Activated effector memory CD4-positive, alpha-beta T cell treated with anti-CD3 and anti-CD28 coated beads, Interleukin-2, amount 50 U/mL, for 16 hours (primary cell): ENCODE measurements at places on chromosomes 6 and 20.

GRCh38 chr6:110233770-110234374 is 53.6 kb downstream of the CDC40 start:
- DNase-seq, result no peak

- no peak for DNase-seq
These were observed 37.8 kb upstream of the THEMIS start for GRCh38 chr6:127938701-127939100.

GRCh38 chr6:16437095-16437494 is 198.7 kb downstream of the GMPR start:
- DNase-seq, result peak; percentile 82

DNA sequence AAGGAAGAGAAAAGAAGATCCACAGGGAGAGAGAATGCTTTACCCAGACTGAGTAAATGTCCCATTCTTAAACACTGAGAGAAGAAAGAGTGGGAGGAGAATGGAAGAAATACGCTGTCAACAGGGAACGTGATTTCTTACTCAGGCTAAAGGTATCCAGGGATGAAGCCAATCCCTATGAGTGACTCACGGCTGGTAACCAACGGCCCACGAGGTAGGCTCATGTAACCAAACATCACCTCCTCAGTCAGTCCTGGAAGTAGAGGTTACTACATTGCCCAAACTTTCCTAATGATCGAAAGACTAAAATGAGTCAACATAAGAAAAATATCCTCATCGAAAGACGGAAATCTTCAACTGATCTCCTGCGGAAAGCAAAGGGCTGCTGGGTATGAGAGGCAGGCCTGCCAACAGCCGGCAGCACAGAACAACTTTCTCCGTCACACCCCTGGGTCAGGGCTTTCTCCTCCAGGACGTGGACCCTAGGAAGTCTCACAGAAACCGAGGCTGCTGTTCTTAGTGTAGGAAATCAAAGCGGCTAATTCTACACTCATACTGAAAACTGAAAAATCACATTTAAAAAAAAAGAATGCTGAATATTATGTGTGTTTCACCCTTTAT is 292.6 kb downstream of the GMDS start:
- no peak for DNase-seq

GRCh38 chr6:49764571-49765236 is 20.5 kb upstream of the CRISP3 start:
- no peak for DNase-seq

- DNase-seq, result no peak
These were observed 95.7 kb downstream of the SHLD1 start for GRCh38 chr20:5845681-5846615.

DNA sequence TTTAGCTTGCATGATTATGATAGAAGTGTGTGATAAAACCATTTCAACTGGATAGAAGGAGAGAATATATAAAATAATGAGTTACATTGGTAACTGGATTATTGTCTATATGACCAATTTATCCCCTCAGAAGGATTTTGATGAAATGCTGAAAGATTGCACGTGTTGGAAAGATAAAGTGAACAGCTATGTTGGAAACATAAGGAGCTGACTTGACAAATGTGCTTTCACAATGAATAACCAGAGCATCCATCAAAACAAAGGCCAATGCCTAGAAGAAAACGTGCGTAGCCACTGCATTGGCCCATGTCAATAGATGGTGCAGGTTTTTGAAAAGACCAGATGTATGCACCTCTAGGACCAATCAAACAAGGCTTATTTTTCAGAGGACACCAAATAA is 168.8 kb downstream of the TMEM200A start:
- no peak for DNase-seq

- DNase-seq, result no peak
These were observed 420.4 kb upstream of the OPRM1 start for GRCh38 chr6:153618371-153619322.

- DNase-seq, result no peak
These were observed 57.6 kb upstream of the EYA2 start for GRCh38 chr20:46837083-46837482.

GRCh38 chr6:92050216-92050615 is 1369.1 kb downstream of the EPHA7 start:
- DNase-seq, result no peak

GRCh38 chr6:110188791-110189190 is 8.6 kb downstream of the CDC40 start:
- DNase-seq, result no peak

- no peak for DNase-seq
These were observed 71.1 kb downstream of the ZDHHC14 start for GRCh38 chr6:157452096-157452495.

- peak; percentile 88 for DNase-seq
These were observed at the start of gene NECAB3 for GRCh38 chr20:33674294-33675135. TSS of gene NECAB3 (minus strand) at chr20:33674428. CDS start at chr20:33674352, 76 bp downstream.

GRCh38 chr6:37251211-37251780 is 6.3 kb upstream of the TBC1D22B start:
- no peak for DNase-seq

DNA sequence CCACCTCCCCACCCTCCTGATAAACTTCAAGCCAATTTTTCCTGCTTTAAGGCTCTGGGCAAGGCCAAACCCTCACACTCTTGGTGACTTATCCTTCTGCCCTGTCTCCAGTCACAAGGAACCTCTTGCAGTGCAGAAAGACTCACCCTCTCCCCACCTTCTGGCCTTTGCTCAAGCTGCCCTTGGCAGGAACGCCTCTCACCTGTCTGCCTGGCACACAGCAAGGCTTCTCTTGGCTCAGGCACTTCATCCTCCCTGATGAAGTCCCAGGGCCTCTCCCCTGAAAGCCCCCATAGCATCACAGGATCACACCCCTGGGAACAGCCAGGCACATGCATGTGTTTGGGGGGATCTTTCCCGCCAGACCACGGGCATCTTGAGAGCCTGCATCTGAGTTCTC is 68.8 kb upstream of the NNAT start:
- no peak for DNase-seq

DNA sequence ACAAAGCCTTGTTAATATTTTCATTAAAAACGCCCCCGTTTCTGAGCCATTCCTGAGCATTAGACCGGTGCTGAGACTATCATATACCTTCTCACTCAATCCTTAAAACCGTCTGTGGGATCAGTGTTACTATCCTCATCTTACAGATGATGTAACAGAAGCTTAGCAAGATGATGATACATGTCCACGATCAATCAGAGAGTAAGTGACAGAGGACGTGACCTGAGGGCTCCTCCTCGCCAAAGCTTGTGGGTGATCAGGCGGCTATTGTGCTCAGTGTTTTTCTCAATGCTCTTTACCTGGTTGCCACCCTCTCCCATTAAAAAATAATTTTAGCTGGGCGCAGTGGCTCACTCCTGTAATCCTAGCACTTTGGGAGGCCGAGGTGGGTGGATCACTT is 113.1 kb downstream of the MTHFD1L start:
- DNase-seq, result no peak

DNA sequence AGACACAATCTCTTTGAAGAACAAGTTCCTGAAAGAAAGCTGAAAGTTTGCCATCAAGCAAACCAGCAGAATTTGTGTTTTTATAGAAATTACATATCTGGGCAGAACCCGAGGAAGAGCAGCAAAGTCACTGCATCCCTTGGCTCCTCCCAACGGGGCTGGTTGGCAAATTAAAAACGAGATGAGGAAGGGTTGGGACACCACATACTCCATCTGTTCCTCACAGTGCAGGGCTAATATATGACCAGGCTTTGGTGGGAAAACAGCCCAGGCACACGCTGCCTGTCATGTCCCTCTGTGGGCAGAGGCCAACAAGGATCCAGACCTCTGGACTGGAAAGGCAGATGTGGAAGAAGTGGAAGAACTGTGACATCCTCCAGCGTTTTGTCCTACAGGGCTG is 607.3 kb downstream of the CDH26 start:
- no peak for DNase-seq

GRCh38 chr6:140437619-140438345 is 1063.3 kb upstream of the CITED2 start:
- DNase-seq, result no peak

DNA sequence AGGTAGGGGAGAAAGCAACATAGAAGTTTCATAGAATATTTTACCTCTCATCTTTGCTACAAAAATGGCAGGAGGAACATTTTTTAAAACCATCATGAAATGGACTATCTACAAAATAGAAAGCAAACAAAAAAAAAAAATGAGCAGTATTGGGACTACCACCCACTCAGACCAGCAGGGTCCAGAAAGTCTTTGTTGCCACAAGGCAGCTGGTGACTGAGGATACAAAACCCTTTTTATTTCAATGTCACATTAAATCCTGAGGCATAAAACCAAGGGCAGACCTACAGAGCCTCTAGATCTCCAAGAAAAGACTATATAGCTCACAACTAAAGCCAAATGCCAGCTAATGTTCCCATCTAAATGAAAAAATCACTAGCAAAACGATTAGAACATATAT is 282.2 kb downstream of the PTPRK start:
- no peak for DNase-seq

- DNase-seq, result no peak
These were observed 111.0 kb downstream of the SYCP2 start for GRCh38 chr20:59822291-59823029.

DNA sequence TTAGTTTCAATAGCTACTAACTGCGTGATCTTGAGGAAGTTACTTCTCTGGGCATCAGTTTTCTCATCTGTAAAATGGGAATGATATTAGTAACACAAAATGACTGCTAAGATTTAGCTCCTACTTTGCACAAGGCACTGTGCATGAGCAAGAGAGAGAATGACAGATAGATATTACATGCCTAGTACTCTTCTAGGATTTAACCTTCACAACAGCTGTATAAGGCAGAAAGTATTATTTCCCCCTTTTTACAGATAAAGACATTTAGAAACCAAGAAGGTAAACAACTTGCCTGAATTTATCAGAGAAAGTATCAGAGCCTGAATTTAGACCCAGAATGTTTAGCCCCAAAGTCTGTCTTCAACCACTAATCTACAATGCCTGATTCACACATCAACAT is 281.6 kb downstream of the KHDC1L start:
- DNase-seq, result no peak

GRCh38 chr6:71248878-71249544 is 39.6 kb upstream of the OGFRL1 start:
- no peak for DNase-seq

- no peak for DNase-seq
These were observed 8.7 kb downstream of the ZNF335 start for GRCh38 chr20:45963059-45964005.

GRCh38 chr20:21519136-21519584 is 5.3 kb upstream of the NKX2-2 start:
- DNase-seq, result no peak

DNA sequence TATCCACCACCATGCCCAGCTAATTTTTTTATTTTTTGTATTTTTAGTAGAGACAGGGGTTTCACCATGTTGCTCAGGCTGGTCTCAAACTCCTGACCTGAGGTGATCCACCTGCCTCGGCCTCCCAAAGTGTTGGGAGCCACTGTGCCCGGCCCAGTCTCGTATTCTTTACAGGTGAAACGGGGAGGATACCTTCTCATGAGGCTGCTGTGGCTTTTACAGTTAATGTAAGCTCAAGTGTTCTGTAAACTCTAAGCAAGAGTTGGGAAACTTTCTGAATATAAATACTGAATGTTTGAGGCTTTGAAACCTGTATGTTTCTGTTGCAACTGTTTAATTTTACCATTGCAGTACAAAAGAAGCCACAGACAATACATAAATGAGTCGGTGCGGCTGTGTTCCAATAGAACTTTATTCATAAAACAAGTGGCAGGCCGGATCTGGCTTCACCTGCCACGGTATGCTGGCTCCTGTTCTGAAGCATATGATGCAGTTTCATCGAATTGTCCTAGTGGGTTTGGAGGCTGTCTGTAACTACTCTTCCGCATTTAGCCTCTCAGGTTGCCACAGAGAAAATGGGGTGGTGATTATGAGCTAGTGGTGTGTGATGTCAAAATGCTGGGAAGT is 192.5 kb upstream of the ZFP64 start:
- DNase-seq, result no peak

DNA sequence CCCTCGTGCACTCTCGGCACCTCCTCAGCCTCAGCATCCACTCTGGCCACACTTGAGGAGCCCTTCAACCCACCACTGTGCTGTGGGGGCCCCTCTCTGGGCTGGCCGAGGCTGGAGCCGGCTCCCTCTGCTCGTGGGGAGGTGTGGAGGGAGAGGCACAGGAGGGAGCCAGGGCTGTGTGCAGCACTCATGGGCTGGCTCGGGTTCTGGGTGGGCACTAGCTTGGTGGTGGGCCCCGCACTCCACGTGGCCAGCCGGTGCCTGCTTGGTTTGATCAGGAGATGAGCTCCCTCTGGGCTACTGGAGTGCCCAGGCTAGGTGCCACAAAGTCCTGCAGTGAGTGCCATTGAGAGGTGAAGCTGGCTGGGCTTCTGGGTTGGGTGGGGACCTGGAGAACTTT is 949.4 kb upstream of the GJE1 start:
- no peak for DNase-seq

DNA sequence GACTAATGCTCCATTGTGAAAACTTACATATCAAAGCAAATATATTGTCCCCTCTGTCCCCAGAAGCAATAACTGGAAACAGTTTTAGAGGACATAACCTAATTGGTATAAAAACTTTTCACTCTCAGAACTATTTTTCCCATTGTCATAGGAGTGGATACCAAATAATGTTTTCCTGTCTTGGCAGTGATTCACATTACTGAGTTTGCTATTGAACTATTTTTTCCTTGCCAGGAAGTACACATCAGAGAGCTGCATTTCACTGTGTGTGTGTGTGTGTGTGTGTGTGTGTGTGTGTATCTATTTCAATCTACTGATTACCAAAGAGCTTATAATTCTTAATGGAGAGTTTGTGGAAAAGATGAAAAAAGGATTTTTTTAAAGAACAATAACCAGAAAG is 45.4 kb downstream of the AKAP12 start:
- DNase-seq, result no peak

DNA sequence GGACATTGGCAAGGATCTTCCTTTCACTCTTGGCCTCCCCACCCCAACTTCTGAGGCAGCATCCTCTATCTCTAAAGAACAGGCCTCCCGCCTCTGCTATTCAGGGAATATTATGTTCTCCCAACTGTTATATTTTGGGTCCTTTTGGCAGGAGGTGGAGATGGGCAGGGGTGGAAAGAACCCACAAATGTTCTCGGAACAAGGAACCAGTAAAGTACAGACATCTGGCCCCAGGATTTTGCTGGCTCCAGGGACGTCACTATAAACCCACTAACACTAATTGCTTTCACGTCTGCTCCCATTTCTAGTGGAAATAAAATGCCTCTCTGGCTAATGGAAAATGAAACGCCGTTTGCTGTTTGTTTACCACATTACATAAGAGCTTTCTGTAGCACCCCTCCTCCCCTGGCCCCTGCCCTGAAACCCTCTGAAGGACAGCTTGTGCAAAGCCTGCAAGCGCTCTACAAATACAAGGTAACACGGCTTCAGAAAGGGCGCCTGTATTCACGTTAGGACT is 77.7 kb upstream of the TBC1D7 start:
- DNase-seq, result no peak

GRCh38 chr6:73515204-73515655 is 5.6 kb downstream of the EEF1A1 start:
- DNase-seq, result peak; percentile 66

- no peak for DNase-seq
These were observed 41.8 kb downstream of the BMP7 start for GRCh38 chr20:57224641-57225138.
